ENCODE measurements at places on chromosomes 2 and 18.

DNA sequence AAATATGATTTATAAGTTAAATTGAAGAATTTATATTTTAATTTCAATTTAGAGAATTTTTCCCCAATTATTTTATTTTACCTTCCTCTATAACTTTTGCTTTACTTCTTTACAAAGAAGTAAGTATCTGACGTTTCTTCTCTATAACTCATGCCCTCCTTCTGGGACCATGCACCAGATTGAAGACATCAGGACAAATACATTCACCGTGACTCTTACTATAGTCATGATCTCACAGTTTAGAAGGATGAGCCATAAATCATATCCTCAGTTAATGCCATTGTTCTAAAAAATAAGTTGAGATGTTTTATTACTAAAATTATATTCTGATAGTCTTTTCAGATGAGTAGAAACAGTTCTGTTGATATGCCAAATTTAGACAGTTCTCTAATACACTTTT lies 279.3 kb downstream of the TMX3 start:
- DNase-seq, result no peak

- DNase-seq, result peak; percentile 31
These were observed 83.2 kb upstream of the FRZB start for GRCh38 chr2:182949572-182950189.

GRCh38 chr2:46794693-46795317 lies 120.8 kb downstream of the MCFD2 start:
- DNase-seq, result no peak

GRCh38 chr2:109321570-109321969 lies 192.6 kb downstream of the SH3RF3 start:
- DNase-seq, result peak; percentile 40

DNA sequence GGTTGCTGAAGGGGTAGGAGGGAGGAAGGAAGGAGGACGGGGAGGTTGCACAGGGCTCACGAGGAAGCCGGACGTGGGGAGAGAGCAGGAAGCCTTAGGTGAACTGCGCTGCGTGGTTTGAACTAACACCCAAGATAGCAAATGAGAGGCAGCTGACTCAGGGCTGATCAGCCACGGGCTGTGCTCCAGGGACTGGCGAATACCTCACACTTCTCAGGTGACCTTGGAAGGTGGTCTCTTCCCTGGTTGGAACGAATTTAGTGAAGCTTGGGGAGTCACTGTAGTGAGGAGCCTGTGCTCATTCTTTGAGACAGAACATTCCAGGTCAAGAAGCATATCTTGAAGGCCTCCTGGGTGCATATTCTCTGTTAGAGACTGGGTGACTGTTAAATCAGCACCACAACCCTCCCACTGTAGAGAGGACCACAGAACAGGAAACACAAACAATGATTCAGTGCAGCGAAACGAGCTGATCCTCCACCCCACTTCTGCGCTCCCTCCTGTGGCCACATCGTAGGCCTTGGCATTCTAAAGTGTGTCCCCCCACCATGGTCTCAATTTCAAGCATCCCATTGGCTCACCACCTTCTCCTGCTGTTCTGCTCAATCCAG lies 33.8 kb downstream of the TOGARAM2 start:
- DNase-seq, result no peak

- no peak for DNase-seq
These were observed 10.4 kb downstream of the TMEFF2 start for GRCh38 chr2:192184349-192184748.

GRCh38 chr2:46436800-46437199 lies 42.6 kb upstream of the TMEM247 start:
- no peak for DNase-seq

DNA sequence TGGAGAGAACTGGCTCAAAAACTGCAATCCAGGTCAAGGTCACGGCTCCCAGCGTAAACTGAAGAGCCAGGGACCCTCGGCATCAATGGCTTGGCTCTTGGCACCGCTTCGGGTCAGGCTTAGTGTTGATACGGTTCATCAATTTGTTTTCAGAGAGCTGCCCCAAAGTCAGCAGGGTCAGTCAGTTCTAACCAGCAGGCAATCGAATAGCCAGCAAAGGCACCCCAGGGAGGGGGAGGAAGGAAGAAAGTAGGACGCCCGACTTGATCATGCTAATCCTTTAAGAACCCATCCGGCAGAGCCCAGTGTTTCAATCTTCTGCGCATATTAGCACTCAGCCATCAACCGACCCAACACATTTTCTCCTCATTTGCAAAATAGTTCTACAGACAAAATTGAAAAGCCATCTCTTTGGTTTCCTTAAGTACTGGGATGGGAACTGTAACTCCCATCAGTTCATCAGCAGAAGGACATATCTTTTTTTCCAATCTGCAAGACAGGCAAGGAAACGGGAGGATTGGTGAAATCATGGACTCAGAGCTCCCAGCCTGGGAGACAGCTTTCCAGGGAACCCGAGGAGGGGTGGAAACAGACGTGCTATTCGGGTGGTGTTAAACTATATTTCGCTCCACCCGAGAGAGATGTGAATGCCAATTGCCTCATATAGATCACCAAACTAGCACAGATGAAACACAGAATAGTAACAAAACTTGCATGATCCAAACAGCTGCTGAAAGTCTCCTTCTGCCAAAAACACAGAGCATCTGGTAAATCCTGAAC lies 40.7 kb upstream of the CABLES1 start:
- DNase-seq, result no peak

DNA sequence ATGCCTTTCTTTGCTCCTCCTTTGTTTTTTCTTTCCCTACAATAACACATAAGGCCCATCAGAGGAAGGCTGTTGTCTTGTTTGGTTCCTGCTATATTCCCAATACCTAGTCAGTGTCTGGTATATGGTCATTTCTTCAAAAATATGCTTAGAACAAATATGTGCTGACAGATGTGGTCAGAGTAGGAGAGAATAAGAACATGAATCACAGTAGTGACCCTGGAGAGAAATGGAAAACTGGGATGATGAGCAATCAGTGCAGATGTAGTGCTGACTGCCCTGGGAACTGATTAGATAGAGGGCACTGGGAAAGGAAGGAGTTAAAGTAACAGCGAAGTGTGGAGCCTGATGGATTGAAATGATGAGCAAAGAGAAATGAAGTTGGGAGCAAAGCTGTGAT lies 189.4 kb upstream of the LHCGR start:
- DNase-seq, result no peak

DNA sequence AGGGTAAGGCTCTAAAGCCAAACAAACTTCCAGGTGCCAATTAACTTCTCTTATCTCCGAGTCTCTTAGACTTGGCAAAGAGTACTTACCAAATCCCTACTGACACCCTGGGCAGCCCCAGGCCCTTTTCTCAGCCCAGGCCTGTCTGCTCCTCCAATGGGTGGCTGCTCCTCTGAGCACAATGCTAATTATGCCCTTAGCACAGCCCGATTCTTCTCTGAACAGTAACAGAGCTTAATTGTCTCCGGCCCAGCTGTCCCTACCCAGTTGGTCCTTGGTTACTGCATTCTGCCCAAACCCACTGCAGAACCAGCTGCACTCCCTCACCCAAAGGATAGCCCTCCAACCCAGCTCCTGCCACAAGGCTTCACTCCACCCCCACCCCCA lies 110.3 kb downstream of the SMAD7 start:
- DNase-seq, result no peak

- DNase-seq, result no peak
These were observed 382.9 kb downstream of the DSEL start for GRCh38 chr18:67133669-67134068.

DNA sequence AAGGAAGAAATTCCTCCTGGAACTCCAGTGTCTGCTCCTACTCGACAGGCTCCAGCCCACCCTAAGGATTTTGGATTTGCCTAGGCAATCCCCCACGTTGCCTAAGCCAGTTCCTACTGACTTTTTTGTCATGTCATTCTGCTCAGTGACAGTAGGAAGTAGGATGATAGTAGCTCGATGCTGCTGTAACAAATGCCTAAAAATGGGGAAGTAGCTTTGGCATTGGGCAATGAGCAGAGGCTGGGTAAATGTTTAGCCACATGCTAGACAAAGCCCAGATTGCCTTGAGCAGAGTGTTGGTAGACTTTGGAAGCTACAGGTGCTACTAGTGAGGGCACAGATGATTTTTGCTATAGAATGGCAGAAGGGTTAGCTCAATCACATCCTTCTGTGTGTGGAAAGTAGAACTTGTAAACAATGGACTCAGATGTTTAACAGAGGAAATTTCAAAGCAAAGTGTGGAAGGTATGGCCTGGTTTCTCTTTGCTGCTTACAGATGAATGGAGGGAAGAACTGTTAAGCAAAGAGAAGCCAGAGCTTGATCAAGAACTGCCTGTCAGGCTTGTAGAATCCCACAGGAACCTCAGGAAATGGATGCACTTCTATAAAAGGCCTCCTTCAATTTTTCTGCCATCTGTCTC lies 154.8 kb downstream of the RNF144A start:
- no peak for DNase-seq

- DNase-seq, result no peak
These were observed 613.3 kb downstream of the XIRP2 start for GRCh38 chr2:167501618-167502017.

GRCh38 chr2:44524347-44524926 lies 162.7 kb downstream of the CAMKMT start:
- DNase-seq, result peak; percentile 6

GRCh38 chr2:204550751-204551511 lies 5.7 kb downstream of the PARD3B start:
- DNase-seq, result peak; percentile 83

GRCh38 chr2:218983934-218984238 lies 1.1 kb downstream of the FEV start:
- no peak for DNase-seq

DNA sequence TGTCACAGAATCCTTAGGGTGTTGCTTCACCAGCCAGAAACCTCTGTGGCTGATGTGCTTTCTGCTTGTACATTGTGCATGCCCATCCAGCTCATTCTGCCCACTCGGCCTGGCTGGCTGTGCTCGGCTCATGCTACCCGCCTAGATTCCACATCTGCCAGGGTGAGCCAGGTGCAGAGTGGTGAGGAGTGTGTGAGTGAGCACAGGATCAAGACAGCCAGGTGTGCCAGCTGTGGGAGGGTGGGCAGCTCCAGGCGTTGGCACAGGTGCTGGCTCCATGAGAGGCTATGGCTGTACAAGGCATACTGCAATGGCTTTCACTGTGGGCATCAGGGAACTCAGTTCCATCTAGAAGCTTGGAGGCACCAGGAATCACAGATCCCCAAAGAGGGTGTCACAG lies 1321.8 kb upstream of the CRIM1 start:
- no peak for DNase-seq

GRCh38 chr2:70570041-70570661 lies 16.5 kb upstream of the TGFA start:
- DNase-seq, result no peak

DNA sequence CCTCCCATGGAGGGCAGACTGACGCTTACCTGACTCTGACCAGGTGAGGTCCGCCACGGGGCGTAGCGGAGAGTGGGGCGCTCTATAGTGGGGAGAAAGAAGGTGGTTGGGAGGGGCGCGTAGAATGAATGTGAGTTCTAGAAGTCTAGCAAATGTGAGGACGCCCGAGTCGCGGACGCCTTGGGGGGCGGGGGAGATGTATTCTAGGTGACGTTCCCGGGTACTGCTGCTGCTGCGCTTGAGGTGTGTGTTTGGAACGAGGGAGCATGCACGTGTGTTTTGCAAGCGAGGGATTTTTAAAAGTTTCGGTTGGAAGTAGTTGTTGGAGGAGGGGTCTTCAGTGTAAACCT lies 758 bp downstream of the RIF1 start:
- DNase-seq, result no peak

DNA sequence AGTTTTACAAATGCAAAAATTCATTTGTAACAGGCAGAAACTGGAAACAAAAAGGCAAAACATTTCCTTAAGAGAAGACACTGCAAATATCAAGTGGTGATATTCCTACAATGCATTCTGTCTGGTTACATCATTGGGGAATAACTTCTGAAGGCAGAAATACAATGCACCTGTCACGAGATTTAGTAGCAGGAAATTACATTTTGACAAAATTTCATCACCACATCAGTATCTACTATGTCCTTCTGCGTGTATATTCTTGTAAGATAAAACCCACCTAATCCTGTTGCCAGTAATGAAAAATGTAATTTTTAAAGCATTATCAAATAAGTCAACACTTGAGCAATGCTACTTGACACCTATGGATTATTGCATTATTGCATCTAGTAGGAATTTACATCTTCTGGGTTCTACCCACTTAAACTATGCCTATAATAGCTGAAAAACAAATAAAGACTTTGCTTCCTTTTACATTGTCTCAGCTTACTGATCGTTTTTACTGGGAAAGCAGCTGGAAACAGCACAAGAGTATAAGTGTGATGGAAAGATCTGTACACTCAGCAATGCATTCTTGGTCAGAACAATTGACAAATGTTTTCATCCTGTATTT lies 59.5 kb downstream of the IRS1 start:
- DNase-seq, result no peak

- DNase-seq, result no peak
These were observed 187.6 kb upstream of the NRP2 start for GRCh38 chr2:205494537-205495235.

DNA sequence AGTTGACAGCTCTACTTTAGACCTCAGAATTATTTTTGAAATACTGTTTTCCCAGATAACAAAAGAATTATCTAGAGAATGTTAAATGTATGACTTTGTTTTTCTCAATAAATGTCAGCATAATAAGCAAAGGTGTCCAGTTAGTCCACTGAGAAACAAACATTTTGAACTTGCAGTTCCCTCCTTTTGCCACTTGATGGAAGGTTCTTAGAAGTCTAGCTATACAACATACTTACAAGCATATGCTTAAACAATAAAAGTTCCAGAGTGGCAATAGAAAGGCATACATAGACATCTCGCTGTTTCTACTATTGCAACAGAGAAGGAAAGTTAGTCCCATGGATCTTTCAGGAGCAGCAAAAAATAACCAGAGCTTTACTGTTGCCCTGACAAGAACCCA lies 11.8 kb downstream of the NDUFA10 start:
- DNase-seq, result peak; percentile 20

DNA sequence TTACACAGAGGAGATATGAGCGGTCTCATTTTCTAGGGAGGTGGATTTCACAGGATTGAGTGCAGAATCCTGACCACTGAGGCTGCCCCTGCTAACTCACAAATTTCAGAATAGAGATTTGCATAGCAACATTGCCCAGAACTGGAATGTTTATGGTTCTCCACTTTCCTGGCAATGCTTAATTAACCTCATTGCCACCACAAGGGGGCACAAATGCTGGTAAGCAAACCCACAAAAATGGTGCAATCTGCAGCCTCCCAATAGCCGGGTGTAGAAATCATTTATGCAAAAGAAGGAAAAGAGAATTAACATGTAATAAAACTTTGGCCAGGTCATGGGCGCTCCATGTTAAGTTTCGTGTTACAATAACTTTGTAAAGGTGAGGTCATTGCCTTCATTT lies 112.4 kb downstream of the CYRIA start:
- no peak for DNase-seq

GRCh38 chr2:225600444-225600843 lies 200.9 kb downstream of the NYAP2 start:
- peak; percentile 36 for DNase-seq

- DNase-seq, result no peak
These were observed 159.2 kb downstream of the FAM210A start for GRCh38 chr18:13566941-13567746.
